ENCODE measurements at places on chromosomes 7 and 10. TPM values are rescaled to one million over a fixed set of nuclear protein-coding genes. Genes with fewer than 3 reads are reported as not detected.

DNA sequence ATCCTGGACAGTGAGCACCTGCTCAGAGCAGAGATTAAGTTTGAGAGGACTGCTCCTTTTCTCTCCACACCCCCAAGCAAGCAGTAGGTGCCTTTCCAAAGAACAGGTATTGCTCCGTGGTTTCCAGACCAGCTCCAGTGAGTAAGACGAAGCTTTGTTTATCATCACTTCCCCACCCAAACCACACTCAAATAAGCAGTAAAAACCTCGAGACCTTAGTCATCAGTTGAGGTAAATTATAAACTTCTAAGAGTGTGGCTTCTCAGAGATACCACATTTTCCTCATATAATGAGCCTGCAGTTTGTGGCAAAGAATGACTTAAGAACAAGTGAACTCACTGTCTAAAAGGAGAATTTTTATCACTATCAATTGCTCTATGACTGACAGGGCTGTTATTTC is 50.0 kb upstream of the GRB10 start:
- no peak overlapping the region for H3K27ac ChIP-seq
- peaks cover 10% of the 10 kb centered on the region for H3K4me1 ChIP-seq
- H3K4me3 ChIP-seq: no peak overlapping the region
- DNase-seq: peak; percentile 48
- H3K36me3 ChIP-seq: no peaks in the 10 kb centered on the region
- H3K27me3 ChIP-seq: no peaks in the 10 kb centered on the region

DNA sequence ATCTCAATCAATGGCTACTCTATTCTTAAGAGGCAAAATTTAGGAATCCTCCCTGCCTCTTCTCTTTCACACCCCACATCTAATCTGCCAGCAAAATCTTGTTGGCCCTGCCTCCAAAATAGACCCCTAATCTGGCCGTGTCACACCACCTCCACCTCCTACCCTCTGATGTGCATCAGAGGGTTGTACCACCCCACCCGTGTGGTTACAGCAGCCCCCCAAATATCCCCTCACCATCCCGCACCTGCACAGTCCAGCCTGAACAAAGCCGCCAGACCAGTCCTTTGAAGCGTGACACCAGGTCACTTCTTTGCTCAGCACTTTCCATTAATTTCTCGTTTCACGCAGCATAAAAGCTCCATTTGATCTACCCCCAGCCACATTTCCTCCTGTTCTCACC is 776 bp upstream of the XPNPEP1 start:
- peaks cover 11% of the 10 kb centered on the region for H3K4me1 ChIP-seq
- no peak overlapping the region for H3K27ac ChIP-seq
- H3K27me3 ChIP-seq: no peaks in the 10 kb centered on the region
- DNase-seq: no peak
- H3K4me3 ChIP-seq: peak overlapping the region; percentile 79

DNA sequence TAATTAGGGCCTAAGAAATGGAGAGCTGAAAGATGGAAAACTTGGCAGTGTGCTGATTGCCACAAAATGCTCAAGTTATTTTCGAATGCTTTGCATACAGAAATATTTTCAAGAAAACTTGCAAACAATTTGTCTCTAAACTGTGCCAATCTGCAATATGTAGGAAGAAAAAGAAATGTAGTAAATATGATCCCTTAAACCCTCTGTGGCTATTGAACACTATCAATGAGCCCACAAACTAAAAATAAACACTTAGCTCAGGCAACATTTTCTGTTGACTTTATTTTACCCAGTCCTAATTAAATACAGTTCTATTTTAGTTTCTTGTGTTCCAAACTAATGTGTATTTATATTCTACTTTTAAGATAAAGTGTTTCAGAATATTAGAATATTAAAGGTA is 342.1 kb downstream of the SEMA3D start:
- H3K4me1 ChIP-seq: no peaks in the 10 kb centered on the region
- no peak overlapping the region for H3K4me3 ChIP-seq

- H3K4me1 ChIP-seq: peaks cover 24% of the 10 kb centered on the region
- no peaks in the 10 kb centered on the region for H3K27me3 ChIP-seq
- peak; percentile 89 for DNase-seq
- H3K27ac ChIP-seq: peak overlapping the region; percentile 56
Observed at GRCh38 chr7:77550586-77550985, 13.5 kb downstream of the PTPN12 start.

- peaks cover 4% of the 10 kb centered on the region for H3K27me3 ChIP-seq
- H3K27ac ChIP-seq: no peak overlapping the region
- H3K4me3 ChIP-seq: no peak overlapping the region
- no peaks in the 10 kb centered on the region for H3K4me1 ChIP-seq
Observed at GRCh38 chr10:114548662-114549061, 109.4 kb downstream of the ABLIM1 start.

- peaks cover 19% of the 10 kb centered on the region for H3K4me1 ChIP-seq
- no peak for DNase-seq
- H3K27ac ChIP-seq: no peak overlapping the region
- H3K36me3 ChIP-seq: no peaks in the 10 kb centered on the region
Observed at GRCh38 chr10:47400251-47400650, 16.2 kb upstream of the ZNF488 start.

- 0 out of 2 replicates have a peak, but pooled peaks cover 5% of the 10 kb centered on the region for H3K4me1 ChIP-seq
- H3K27me3 ChIP-seq: no peaks in the 10 kb centered on the region
- H3K4me3 ChIP-seq: no peak overlapping the region
- H3K27ac ChIP-seq: no peak overlapping the region
- no peaks in the 10 kb centered on the region for H3K36me3 ChIP-seq
Observed at GRCh38 chr7:125061776-125062397, 132.3 kb upstream of the POT1 start.

DNA sequence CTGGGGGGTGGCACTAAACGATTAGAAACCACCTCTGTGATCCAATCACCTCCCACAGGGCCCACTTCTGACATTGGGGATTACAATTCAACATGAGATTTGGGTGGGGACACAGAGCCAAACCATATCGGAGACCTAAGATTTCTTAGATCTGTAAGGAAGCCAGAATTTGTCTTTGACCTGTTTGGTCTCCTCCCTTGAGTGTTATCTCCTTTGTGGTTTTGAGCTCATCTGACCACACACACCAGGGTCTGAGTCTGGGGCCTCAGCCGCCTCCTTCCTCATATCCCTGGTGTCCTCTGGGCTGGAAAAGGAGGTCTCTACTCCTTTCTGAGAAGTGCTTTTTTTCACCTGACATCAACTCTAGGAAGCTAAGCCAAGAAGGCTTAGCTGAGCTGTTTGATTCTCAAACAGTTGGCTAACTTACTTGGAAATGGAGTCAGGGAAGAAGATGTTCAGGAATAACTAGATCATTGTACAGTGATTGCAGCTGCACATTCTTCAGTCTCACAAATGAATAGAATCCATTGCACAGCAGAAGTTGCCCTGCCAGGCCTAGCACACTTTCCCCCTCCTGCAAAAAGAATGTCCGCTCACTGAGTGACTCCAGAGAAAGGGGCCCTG is 167.4 kb downstream of the ARHGAP21 start:
- H3K27ac ChIP-seq: no peak overlapping the region
- H3K27me3 ChIP-seq: no peaks in the 10 kb centered on the region
- H3K4me1 ChIP-seq: no peaks in the 10 kb centered on the region
- no peak overlapping the region for H3K4me3 ChIP-seq

- no peaks in the 10 kb centered on the region for H3K27me3 ChIP-seq
- H3K27ac ChIP-seq: peak overlapping the region; percentile 64
- H3K4me3 ChIP-seq: no peak overlapping the region
Observed at GRCh38 chr7:128221929-128222403, 19.1 kb upstream of the LEP start.

- peak; percentile 83 for DNase-seq
- no peaks in the 10 kb centered on the region for H3K27me3 ChIP-seq
- no peak overlapping the region for H3K4me3 ChIP-seq
- H3K4me1 ChIP-seq: peaks cover 82% of the 10 kb centered on the region
- H3K27ac ChIP-seq: peak overlapping the region; percentile 88
Observed at GRCh38 chr10:102629661-102630614, 14.3 kb upstream of the TRIM8 start.

- H3K4me1 ChIP-seq: peaks cover 8% of the 10 kb centered on the region
- no peak overlapping the region for H3K27ac ChIP-seq
- H3K27me3 ChIP-seq: no peaks in the 10 kb centered on the region
- H3K4me3 ChIP-seq: no peak overlapping the region
- H3K36me3 ChIP-seq: no peaks in the 10 kb centered on the region
Observed at GRCh38 chr7:107384025-107384424, 85.8 kb upstream of the GPR22 start.

DNA sequence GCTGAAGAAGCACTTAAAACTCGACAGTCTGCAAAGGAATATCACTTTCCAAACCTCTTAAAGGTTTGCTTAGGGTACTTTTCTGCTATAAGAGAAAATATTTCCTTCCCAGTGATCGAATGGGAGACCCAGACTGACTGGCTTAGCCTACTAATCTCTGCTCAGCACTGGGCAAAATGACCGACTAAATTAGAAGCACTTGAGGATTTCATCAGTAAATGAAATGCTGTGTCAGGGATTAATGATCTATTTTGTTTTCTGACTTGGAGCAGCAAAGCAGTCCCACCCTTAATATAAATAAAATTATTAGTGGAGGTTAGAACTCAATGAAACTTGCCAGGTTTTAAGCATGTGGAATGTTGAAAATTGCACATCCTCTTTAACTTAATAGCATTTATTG is 411.6 kb downstream of the NEBL start:
- no peak overlapping the region for H3K27ac ChIP-seq
- H3K27me3 ChIP-seq: no peaks in the 10 kb centered on the region
- H3K4me1 ChIP-seq: no peaks in the 10 kb centered on the region
- no peak overlapping the region for H3K4me3 ChIP-seq

GRCh38 chr10:133530506-133530905 is 3.3 kb downstream of the CYP2E1 start:
- no peak overlapping the region for H3K4me3 ChIP-seq
- peaks cover 43% of the 10 kb centered on the region for H3K27me3 ChIP-seq
- H3K4me1 ChIP-seq: no peaks in the 10 kb centered on the region
- no peak for DNase-seq
- H3K27ac ChIP-seq: no peak overlapping the region

DKK1 gene
- total RNA-seq: 558 TPM

LRMDA gene
- 0.13 TPM for total RNA-seq

CCL24 gene
- total RNA-seq: not detected

THSD7A gene
- not detected for total RNA-seq

CPED1 gene
- 20.2 TPM for total RNA-seq

EPDR1 gene
- 5.2 TPM for total RNA-seq

PNLIP gene
- not detected for total RNA-seq

Measured in GM23248 (cell line).